ENCODE measurements at places on chromosomes 16 and 17.

GRCh38 chr17:21127509-21128077 is 829 bp downstream of the DHRS7B start:
- DNase-seq = no peak

DNA sequence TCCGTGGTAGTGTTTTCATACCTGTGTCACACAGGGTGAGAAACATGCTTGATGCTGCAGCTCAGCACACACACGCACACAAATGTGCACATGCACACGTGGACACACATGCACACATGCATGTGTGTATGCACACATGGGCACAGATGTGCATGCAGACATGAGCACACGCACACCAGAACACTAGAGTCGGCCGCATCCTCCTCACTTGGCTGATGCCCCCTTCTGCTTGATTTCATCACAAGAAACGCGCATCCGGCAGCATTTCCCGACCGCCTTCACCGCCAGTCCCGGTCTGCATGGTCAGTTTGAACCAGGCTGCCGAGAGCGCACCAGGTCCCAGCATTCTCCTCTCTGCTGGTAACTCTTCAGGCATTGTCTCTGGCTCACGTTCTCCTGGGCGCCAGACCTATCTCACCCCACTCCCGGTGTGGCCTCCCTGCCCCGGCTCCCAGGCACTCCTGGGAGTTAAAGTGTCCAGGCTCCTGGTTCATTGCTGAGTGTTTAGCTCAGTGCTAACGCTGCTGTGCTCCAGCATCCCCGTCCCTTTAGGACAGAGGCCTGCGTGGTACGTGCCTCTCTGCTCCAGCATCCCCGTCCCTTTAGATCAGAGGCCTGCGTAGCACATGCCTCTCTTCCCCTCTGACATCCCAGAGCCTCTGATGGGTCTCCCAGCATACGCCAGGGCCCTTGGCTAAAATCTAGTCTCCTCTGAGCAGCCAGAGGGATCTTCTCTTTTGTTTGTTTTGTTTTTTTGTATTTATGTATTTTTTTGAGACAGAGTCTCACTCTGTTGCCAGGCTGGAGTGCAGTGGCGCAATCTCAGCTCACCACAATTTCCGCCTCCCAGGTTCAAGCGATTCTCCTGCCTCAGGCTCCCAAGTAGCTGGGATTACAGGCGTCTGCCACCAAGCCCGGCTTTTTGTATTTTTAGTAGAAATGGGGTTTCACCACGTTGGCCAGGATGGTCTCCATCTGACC is 16.0 kb downstream of the BAIAP2 start:
- no peak for DNase-seq

DNA sequence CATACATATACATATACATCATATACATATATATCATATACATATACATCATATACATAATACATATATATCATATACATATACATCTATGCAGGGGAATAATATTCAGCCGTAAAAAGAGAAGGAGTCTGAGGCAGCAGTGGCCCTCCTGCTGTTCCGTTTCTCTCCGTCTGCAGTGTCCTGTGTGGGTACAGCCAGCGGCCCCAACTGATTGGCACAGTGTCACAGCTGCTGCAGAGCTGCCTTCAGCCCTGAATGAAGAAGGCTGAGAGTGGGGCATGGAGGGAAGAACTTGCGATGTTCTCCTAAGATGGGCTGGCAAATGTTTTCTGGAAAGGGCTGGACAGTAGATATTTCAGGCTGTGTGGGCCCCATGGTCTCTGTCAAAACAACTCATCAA is 146.9 kb downstream of the SNX29 start:
- DNase-seq = no peak

DNA sequence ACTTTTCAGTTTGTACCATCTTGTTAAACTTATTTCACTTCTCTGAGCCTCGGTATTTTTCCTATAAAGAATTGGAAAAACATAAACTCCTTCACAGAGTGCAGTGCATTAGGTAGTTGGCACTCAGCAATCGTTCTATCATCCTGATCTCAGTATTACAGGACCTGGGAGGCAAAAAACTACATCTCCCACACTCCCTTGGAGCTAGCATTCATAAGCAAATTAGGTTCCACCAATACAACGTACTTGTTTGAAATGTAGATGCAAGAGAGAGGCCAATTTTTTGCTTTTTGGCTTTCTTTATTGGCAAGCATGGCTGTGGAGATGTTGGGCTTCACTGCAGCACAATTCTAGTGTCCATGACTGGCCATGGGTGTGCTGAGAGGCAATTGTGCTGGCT is 285.2 kb downstream of the CA10 start:
- DNase-seq = no peak
